Osteoblast (primary cell): ENCODE measurements at places on chromosomes 7 and 10.

DNA sequence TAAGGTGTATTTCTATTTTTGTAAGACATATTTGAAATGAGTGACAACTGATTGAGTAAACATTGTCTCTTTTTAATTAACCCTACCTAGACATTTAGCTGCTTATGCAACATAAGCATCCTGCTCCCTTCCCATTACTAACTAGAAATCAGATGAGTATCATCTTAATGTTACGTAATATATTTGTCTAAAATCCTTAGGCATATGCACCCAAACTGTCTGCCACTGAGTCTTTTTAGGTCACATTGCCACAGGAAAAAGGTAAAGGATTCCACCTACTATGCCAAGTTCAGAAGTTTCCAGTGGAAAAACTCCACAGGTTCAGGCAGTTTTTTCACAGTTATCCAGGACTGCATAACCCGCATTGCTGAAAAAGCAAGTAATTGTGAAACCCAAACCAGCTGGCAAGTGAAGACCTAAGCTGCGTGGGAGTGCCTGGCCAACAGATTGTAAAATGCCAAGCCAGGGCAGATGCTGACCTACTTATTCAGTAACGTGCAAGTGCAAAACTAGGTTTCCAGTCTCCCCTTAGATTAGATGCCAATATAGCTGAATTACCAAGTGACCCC, 983.7 kb downstream of the GATA3 start:
- DNase-seq, result no peak

- no peak for DNase-seq
Measured at GRCh38 chr7:41399171-41399570, 303.7 kb downstream of the INHBA start.

GRCh38 chr10:126126866-126127265, 230.5 kb downstream of the FANK1 start:
- no peak for DNase-seq

GRCh38 chr7:20438694-20439376, 108.1 kb downstream of the ITGB8 start:
- DNase-seq, result no peak

DNA sequence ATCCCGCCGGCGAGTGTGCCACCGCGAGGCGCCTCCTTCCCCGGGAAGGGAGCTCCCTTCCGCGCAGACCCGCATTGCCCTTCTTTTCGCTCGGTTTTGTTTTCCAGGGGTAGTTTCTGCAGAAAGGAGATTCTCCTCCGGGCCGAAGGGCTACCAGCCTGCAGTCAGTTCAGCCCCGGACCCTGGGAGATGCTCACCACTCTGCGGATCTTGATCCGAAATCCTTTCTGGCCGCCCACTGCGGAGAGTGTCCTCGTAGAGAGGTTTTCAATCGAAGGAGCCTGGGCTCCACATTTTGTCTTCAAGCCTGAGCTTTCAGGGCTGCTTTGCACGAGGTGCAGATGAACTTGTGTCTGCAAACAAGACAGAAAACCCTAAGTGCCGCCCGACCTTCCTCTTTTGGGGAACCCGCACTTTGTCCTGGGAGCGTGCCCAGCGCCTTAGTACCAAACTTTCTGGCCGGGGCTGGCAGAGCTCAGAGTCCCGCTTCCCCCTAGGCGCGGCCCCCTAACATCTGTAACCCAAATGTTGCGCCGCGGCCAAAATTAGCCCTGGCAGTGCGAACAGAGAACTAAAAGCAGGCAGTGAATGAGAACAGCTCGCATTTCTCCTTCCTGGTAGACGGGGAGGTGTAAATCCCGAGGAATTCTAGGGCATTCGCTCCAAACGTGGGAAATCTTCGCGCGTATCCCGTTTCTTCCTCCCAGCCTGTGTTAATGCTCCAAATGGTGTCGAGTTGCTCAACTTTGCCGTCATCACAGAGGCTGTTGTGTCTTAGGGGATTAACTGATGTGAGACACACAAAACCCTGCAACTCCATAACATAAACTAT, 6.7 kb upstream of the EN2 start:
- peak; percentile 79 for DNase-seq

DNA sequence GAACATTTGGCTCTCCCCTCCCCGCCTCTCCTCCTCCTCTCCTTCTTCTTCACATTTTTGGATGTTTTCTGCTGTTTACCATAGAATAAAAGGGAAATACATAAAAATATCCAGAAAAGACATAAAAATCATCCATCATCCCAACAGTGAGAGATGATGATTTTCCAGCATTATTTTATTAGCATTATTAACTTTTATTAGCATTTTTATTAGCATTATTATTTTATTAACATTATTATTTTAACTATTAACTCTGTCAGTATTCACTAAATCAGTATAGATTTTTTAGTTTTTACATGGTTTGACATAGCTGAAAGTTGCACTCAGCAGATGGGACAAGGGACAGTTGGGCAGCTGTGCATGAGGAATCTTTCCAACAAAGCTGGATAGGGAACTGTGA, 16.2 kb upstream of the SLC35B4 start:
- DNase-seq, result no peak

DNA sequence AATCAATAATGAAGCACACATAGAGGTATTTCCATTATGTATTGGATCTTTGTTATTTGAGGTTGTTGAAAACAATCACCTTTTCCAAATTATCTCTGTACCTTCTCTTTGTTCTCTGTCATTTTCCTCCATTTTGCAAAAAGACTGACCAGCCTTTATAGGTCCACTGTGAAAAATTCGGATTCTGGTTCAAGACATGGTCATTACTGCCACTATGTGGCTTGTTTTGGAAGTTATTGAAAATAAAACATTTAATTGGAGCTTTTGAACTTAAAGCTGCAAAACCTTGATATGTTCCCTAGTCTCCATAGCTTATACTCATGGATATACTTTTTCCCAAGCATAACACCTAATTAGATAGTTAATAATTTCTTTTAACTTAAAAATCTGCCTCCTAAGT, 1094.4 kb downstream of the NRG3 start:
- peak; percentile 45 for DNase-seq

GRCh38 chr10:125629758-125630376, 53.1 kb downstream of the TEX36 start:
- DNase-seq, result peak; percentile 68

- DNase-seq, result no peak
Measured at GRCh38 chr7:148255333-148255732, 335.2 kb upstream of the C7orf33 start.
